ENCODE measurements at places on chromosomes 6 and 20.

DNA sequence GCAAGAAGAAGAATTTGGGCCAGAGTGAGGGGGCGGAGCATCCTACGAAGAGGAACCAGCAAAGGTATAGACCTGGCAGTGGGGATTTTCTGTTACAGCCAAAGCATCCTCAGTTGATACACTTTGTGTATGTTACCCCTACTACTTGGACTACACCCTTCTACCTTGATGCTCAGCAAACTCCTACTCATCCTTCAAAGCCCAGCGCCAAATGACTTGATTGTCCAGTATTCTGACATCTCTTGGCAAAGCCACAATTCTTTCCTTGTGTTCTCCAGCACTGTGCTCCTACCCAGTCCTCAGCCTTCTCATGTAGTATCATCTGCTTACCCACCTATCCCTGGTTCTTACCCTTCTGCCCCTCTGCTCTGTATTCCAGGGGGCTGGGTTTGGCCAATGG lies 21.7 kb upstream of the CTNNBL1 start:
- DNase-seq, result no peak

DNA sequence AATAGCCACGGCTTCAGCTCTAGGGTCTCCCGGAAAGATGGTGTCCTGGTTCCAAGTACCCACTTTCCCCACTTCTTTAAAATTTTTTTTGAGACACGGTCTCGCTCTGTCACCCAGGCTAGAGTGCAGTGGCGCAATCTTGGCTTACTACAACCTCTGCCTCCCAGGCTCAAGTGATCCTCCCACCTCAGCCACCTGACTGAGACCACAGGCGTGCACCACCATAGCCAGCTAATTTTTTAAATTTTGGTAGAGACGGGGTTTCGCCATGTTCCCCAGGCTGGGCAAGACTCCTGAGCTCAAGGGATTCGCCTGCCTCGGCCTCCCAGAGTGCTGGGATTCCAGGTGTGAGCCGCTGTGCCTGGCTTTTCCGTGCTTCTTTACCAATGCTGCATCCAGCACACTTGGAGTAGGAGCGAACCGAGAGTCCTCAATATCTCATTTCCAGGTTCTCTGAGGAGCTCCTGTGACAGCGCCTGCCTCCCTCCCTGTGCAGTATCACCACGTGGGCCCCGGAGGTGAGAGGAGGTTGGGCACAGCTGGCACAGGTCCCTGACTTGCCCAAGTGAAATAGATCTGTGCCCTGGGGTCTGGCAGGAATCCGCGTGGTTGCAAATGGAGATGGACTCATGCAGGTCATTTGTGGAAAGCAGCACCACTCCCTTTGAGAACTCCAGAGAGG lies 37.3 kb downstream of the EZR start:
- DNase-seq, result no peak

DNA sequence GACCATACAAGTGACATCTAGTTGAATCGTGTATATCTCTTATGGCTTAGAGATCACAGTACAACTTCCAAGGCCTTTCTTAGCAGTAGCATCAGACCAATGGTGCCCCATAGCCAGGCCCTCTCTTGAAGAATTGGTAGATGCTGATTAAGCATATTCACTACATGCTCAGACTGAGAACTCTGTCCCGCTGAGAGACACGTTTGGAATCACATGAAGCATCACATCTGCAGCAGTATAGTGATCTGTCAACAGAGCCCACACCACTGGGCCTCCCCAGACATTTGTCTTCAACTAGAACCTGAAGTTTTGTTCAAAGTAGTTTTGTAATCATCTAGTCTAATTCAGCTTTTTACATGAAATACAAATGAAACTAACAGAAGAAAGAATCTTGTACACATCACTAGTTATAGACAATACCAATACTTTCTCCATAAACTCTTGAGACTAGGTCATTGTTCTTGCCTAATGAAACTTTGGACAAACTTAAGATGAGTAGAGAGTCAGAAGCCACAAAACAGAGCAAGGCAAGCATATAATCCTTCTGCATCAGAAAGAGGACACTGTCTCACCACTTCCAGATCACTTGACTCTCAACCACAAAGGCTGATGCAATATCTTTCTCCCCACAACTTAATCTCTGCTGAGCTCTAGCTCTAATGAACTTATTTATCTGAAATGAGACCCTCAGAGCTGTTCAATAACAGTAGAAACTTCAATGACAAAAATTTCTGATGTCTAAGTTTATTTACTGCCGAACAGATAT lies 182.7 kb downstream of the TBX18 start:
- DNase-seq, result no peak

GRCh38 chr20:50003253-50003656 lies 20.5 kb downstream of the SNAI1 start:
- no peak for DNase-seq

DNA sequence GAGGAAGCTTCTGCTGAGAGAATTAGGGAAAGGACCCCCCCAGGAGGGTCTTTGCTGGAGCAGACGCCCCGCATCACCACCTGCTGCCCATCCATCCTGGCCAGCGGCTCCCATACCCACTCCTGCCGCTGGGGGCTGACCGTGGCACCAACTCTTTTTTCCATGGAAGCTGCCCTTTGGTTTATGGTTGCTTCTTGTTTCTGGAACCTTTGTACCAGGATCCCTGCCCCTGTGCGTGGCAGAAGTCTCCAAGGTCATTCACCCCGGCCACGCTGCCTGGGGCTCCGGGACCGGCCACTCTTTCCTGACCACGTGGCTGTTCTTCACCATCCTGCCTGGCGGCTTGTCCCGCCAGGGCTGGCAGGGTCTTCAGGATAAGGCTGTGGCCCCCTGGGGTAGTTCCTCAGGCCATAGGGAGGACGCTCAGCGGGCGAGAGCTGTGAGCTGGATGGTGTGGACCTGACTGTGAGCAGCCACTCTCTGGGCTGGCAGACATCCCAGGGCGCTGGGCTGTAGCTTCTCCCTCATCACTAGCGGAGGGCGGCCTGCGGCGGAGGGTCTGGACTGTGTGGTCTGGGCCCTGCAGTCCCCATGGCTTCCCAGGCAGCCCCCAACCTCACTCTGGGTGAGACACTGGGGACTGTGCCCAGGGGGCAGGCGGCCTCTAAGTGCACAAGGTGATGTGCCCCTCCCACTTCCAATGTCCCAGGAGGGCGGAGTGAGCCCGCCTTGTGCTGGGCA lies 22.8 kb upstream of the RBBP8NL start:
- no peak for DNase-seq

- DNase-seq, result no peak
These were observed 71.8 kb upstream of the CENPW start for GRCh38 chr6:126268092-126268491.

GRCh38 chr6:114339706-114340105 lies 3.1 kb downstream of the HS3ST5 start:
- no peak for DNase-seq

Data from stimulated activated CD4-positive, alpha-beta T cell treated with anti-CD3 and anti-CD28 coated beads, Interleukin-4, amount 100 ng/mL, for 1 hour (primary cell).